ENCODE measurements at places on chromosomes 3 and 15.

GRCh38 chr15:99449514-99449913, 116.3 kb upstream of the MEF2A start:
- no peak for DNase-seq

GRCh38 chr15:88982946-88983342, 69.8 kb upstream of the MFGE8 start:
- no peak for DNase-seq

- no peak for DNase-seq
These were observed 249.0 kb downstream of the ISL2 start for GRCh38 chr15:76585576-76585897.

- no peak for DNase-seq
These were observed 23.8 kb downstream of the SLC6A20 start for GRCh38 chr3:45772341-45773035.

- no peak for DNase-seq
These were observed 14.7 kb upstream of the HHLA2 start for GRCh38 chr3:108281670-108282069.

GRCh38 chr3:142270407-142270806, 45.0 kb upstream of the GK5 start:
- no peak for DNase-seq

DNA sequence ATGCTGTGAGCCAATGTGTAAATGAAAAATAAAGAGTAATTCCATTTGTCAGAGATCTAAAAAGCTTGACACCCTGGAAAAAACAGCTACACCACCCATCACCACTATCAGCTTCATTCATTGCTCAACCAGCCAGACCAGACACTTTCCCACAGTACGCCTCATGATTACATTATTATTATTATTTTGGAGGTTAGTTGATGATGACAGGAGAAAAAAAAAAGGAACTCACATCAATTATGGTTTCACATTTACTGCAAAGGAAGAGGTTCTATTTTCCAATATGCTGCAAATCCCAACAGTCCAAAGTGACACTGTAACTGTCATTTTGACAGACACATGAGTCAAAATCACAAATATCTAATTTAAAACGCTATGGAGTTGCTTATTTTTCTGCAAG, 134.7 kb upstream of the TSC22D2 start:
- no peak for DNase-seq

- no peak for DNase-seq
These were observed 44.6 kb downstream of the HDGFL3 start for GRCh38 chr15:83163032-83163431.

DNA sequence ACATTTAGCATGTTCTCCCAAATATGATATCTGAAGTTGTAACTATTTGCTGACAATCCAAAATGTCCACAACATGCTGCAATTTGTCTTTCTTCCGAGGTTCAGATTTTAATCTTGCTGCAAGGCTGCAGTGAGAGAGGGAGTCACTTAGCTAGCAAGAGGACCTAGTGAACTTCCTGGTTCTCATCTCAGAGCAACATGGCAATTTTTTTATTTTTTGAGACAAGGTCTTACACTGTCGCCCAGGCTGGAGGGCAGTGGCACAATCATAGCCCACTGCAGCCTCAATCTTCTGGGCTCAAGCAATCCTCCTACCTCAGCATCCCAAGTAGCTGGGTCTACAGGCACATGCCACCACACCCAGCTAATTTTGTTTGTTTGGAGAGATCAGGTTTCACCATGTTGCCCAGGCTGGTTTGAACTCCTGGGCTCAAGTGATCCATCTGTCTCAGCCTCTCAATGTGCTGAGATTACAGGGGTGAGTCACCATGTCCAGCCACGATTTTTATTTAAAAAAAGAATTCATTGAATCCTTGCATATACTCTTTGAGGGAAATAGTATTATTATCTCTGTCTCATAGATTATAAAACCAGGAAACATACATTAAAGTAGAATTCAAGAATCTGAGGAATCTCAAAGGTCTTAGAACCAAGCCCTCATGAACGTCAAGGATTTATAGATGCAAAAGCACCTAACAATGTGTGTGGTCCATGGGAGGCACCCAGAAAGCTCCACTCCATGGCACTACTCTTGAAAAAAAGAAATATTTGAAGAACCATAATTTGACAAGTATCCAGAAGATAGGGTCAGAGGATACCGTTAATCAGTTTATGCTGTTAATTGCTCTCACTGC, 9.1 kb downstream of the HDC start:
- DNase-seq, result no peak
